Left ventricle myocardium inferior (tissue), 1 donor: ENCODE measurements at places on chromosomes 1 and 21. TPM values are rescaled to one million over a fixed set of nuclear protein-coding genes. Genes with fewer than 3 reads are reported as not detected.

Gene TFF1
- total RNA-seq = not detected

DNA sequence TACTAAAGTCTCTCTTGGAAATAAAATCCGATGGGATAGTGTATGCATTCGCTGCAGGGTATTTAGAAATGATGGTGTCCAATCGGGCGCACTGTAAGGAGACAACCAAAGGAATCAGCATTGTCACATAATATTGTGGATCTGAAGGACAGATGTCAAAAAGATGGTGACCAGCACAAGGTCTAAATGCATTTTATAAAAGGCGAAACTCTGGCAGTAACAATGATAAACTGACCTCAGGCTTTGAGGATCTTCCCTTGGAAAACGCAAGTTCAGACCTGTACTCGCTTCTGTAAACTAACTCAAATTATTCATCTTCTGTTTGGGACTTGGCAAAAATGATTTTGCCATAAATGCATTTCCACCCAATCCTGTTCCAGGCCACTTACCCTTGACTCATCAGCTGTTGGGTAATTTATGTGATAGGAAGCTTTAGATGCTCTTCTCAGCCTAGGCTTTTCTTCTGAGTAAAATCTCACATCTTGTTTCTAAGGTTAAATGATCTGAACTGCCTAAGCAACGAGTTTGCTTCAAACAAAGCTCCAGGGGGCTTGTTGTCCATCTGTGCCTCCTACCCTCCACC lies 33.8 kb downstream of the STPG1 start:
- DNase-seq = no peak

Gene CELA3B
- not detected for total RNA-seq

DNA sequence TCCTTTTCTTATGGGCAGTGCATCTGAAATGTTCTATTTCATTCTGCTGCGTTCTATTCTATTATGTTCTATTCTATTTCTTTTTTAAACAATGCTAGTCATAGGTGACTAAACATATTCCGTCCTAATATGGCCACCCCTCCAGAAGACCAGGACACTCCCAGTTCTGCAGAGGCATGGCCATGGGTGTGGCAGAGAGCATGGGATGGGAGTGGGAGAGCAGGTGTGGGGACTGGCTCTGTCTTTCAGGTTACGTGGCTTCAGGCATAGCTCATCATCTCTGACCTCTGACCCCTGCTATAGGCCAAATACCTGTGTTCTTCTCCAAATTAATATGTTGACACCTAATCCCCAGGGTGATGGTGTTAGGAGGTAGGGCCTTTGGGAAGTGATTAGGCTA lies 33.4 kb upstream of the TLR5 start:
- no peak for DNase-seq

Gene PLPP3
- total RNA-seq = 101 TPM

GRCh38 chr1:173099166-173099565 lies 48.4 kb upstream of the TNFSF18 start:
- DNase-seq = no peak

- no peak for DNase-seq
These were observed 10.6 kb upstream of the SLFNL1 start for GRCh38 chr1:41032147-41032546.

Gene GTF2B
- 12.6 TPM for total RNA-seq

DNA sequence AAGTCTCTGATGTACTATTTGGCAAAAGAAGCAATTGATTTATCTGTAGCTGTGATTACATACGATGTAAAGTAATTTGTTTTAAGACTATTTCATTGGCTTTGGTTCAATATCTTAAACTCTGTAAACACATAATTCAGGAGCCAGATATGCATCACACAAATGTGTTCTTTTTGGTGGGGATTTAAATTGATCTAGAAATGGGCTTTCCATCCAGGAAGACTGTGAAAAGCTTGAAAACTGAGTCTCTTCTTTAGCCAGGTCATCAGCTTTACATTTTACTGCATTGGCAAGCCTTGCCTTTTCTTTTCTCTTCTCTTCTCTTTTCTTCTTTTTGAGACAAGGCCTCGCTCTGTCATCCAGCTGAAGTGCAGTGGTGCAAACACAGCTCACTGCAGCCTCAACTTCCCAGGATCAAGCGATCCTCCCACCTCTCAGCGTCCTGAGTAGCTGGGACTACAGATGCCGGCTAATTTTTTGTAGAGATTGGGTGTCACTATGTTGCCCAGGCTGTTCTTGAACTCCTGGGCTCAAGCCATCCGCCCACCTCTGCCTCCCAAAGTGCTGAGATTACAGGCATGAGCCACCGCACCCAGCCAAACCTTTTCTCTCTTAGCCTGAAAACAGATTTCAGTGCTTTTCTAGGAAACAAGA lies 1.4 kb downstream of the RCAN3 start:
- no peak for DNase-seq

DNA sequence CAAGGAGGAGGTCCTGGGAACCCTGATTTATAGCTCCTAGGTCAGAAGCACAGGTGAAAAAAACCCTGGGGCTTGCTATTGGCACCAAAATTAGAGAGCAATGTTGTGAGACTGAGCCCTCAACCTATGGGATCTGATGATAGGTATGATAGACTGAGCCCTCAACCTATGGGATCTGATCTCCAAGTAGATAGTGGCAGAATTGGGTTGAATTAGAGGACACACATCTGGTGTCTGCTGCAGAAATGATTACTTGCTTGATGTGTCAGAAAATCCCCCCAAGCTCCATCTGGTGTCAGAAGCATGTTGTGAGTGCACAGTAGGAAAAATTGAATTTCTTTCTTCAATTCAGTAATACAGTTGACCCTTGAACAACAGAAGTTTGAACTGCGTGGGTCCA lies 62.4 kb downstream of the MAP3K21 start:
- DNase-seq = no peak

GRCh38 chr21:36542312-36543101 lies 62.6 kb upstream of the CLDN14 start:
- DNase-seq = no peak

DNA sequence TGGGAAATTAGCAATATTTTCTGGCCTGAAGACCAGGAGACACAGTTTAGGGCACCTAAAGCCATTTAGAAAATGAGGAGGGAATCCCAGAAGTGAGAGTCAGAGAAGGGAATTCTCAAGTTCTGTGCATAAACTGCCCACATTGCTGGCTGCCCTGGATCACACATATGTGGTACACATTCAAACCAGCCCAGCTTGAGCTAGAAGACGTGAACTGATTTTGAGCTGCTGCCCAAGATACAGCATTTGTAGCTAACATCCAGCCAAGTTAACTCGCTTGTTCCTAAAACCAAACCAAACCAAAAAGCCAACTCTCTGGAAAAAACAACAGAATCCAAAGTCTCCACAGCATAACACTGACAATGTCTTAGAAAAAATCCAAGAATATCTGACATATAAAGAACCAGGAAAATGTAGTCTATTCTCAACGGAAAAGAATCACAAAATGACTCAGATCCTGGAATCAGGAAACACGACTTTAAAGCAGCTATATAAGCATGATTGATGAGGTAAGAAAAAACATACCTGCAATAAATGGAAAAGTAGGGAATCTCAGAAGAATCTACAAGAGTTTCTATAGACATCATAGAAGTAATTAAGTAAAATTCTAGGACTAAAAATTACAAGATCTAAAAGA lies 18.2 kb upstream of the QSOX1 start:
- DNase-seq = no peak

GRCh38 chr1:75338616-75339483 lies 204.7 kb downstream of the LHX8 start:
- DNase-seq = no peak

DNA sequence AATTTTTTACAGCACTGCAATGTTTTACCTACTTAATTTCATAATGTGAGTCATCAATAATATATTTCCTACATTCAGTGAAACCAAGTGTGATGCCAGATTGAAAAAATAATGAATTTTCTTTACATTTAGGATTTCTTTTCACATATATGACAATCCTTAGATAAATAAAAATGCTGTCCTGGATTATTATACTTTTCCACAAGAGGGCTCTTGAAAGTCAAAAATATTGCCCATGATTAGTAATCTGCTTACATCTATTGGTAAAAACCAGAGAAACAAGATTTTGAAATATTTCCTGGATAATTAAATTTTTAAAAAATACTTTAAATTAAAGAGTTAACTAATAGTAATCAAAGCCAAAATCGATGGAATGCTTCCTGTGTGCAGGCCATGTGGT lies 86.8 kb upstream of the PLPPR4 start:
- DNase-seq = no peak

DNA sequence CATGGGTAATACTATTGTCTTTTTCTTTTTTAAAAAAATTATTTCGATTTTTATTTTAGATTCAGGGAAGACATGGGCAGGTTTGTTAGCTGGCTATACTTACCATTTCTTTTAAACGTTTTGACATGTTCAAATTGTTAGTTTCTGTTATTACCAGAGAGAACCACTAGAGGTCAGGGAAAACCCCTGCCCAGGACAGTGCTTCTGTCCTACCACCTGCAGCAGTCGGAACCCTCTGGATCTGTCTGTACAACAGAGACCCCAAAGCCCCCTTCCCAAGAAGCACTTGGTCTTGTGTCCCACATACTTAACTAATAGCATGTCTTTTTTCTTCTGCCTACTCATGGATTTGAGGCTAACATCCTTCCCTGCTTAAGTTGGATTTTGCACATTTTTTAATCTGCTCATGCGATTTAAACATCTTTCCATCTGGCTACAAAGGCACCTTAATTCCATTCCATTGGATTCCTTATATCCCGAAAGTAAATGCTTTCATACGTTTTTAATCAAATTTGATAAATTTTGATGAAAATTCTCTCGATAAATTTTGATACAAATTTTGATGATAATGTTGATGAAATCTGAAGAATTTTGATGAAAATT lies 10.0 kb upstream of the C1orf115 start:
- no peak for DNase-seq

- DNase-seq = no peak
These were observed 30.2 kb downstream of the DBT start for GRCh38 chr1:100219457-100219856.

Gene MAGI3
- total RNA-seq = 5.4 TPM

Gene IL19
- not detected for total RNA-seq

DNA sequence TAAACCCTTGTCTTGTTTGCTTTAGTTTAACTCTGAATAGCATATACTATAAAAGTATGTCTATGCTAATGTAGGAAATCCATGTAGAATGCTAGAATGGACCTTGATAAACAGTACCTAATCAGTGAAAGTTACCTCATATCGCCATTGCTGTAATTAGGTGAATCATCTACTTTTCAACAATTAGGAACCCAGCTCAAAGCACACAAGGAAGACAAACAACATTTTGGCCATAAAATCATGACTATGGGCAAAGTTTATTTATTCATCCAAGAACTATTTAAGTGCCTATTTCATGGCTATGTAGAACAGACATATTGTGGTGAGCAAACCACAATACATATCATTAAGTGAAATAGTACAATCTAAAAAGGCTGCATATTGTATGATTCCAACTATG lies 1043.2 kb downstream of the BRINP3 start:
- DNase-seq = no peak

Gene HSPG2
- 257 TPM for total RNA-seq

Gene TTC22
- total RNA-seq = 0.14 TPM

DNA sequence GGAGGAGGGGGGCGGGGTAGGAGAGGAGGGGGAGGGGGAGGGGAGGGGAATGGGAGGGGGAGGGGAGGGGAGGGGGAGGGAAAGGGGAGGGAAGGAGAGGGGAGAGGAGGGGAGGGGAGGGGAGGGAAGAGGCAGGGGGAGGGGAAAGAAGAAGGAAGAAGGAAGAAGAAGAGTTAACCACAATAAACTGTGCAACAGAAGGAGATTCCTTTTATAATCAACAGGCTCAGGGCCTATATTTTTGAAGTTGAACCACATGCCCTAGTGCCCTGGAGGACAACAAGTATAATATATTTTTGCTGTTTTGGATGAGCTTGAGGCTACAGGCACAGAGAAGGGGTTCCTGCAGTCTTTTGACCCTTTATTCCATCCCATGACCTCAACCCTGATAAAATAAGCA lies 228.2 kb upstream of the IRF2BP2 start:
- no peak for DNase-seq

Gene CASZ1
- 56.3 TPM for total RNA-seq

Gene EDEM3
- 16.9 TPM for total RNA-seq

GRCh38 chr1:60394436-60394835 lies 320.9 kb upstream of the C1orf87 start:
- no peak for DNase-seq

GRCh38 chr1:12147201-12147701 lies 19.5 kb upstream of the TNFRSF1B start:
- no peak for DNase-seq

Gene PIK3R3
- total RNA-seq = 32.7 TPM

Gene POMGNT1
- 142 TPM for total RNA-seq

- DNase-seq = no peak
These were observed 47.7 kb downstream of the FCRL5 start for GRCh38 chr1:157504646-157505045.

GRCh38 chr1:176880955-176881595 lies 283.4 kb downstream of the ASTN1 start:
- DNase-seq = peak; percentile 61

- no peak for DNase-seq
These were observed 41.9 kb upstream of the MCOLN3 start for GRCh38 chr1:85090225-85090624.

Gene SZRD1
- total RNA-seq = 97.3 TPM

Gene AADACL3
- not detected for total RNA-seq

Gene CDA
- total RNA-seq = 2.0 TPM

GRCh38 chr1:92587445-92587844 lies 100.7 kb upstream of the GFI1 start:
- no peak for DNase-seq

DNA sequence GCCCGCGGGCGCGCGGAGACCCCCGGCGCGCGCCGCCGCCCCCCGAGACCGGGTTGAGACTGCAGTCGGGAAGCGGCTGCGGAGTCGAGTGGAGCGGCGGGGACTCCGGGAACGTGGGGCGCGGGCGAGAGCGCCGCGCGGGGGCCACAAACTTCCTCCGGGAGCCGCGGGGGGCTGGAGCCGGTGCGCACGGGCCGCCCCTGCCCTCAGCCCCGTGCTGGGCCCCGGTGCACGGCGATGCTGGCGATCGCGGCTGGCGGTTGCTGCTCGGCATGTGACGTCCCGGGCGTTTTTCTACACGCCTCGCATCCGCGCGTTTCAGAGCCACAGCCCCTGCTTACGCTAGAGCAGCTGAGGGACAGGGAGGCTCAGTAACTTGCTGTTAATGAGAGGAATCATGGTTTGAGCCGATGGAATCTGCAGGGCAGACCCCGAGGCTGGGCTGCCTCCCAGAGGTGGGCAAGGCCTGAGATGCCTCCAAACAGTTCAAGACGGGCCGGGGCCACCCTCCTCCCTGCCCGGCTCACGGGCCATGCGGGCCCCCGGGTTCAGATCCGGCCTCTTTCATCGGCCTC lies 520 bp downstream of the TMEM201 start:
- DNase-seq = no peak

DNA sequence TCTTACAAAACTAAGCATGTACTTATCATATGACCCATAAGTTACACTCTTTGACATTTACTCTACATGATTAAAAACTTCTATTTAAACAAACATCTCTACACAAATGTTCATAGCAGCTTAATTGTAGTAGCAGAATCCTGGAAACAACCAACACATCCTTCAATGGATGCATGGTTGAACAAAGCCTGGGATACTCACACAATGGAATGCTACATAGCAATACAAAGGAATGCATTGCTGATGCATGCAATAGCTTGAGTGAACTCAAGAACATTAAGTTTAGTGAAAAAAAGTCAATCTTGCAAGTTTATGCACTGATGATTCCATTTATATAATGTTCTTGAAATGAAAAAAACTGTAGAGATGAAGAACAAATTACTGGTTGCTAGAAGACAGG lies 686.9 kb downstream of the LRRIQ3 start:
- no peak for DNase-seq

Gene CLCA4
- total RNA-seq = 0.27 TPM
